Right cardiac atrium (tissue), 5 donors: ENCODE measurements at places on chromosomes 11 and 22.

- DNase-seq: no peak
Measured at GRCh38 chr11:71178076-71178475, 74.3 kb downstream of the SHANK2 start.

GRCh38 chr11:134343646-134344045, 11.9 kb downstream of the GLB1L2 start:
- no peak for DNase-seq

DNA sequence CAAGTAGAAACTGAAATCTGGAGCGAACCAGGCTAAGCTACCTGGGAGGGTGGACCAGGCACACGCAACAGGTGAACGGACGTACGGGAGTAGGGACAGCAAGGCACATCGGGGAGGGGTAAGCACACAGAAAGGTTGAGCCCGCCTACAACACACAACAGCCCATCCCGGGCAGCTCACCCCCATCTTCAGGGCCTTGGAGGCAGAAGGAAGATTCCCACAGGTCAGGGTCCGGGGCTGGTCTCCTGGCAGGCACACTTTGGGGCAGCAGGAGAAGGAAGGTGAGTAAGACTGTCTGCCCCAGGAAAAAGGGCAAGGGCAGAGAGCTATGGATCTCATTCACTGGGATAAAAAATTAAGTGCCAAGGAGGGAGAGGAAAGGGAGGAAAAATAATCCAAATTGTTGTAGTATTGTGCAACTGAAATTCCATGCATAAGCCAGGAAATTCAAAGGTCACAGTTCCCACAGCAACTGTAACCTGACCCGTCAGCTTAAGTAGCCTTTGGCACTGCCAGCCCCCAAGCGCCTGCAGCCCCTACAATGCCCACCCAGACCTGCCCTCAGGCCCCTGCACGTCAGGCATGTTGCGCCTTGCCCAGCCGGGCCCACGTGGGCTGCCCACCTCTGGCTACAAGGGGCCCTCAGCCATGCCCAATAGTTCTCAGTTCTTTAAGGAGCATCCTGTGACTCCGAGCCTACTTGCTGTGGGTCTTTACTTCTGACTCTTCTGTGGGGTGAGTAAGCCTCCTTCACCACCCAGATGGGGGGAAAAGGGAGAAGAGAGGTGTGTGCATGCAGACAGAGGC, 51.8 kb downstream of the MICAL3 start:
- peak; percentile 51 for DNase-seq

- no peak for DNase-seq
Measured at GRCh38 chr11:104402812-104403521, 239.0 kb upstream of the PDGFD start.

- DNase-seq: peak; percentile 80
Measured at GRCh38 chr11:6357222-6357621, 33.1 kb upstream of the SMPD1 start.

DNA sequence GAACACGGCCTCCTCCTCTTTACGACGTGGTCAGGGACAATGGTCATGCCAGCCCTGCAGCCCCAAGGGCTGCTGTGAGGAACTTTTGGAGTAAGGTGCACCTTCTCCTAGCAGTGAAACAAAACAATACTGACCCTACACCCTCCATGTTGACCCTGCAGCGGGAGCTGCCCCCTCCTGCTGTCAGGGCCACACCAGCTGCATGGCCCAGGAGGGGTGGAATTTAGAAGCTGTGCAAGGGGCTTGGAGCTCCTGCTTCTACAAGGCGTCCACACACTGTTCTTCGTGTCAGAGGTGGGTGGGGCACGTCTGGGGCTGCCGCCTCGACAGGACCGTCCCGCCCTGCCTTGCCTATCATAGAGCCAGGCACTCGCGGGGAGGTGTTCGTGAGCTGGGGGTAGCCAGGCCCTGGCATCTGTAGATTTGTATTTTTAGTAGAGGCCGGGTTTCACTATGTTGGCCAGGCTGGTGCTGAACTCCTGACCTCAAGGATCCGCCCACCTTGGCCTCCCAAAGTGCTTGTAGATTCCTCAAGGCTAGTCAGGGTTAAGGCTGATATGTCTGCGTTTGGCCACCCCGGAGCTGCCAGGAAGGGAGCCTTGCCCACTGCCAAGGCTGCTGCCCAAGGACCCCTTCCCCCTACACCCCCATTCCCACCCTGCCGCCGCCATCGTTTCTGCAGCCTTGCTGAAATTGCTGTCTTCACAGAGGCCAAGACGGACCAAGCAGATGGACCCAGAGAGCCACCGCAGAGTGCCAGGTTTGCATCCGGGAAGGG, 15.9 kb downstream of the INCENP start:
- no peak for DNase-seq

- DNase-seq: no peak
Measured at GRCh38 chr11:120649316-120649715, 137.8 kb downstream of the GRIK4 start.

DNA sequence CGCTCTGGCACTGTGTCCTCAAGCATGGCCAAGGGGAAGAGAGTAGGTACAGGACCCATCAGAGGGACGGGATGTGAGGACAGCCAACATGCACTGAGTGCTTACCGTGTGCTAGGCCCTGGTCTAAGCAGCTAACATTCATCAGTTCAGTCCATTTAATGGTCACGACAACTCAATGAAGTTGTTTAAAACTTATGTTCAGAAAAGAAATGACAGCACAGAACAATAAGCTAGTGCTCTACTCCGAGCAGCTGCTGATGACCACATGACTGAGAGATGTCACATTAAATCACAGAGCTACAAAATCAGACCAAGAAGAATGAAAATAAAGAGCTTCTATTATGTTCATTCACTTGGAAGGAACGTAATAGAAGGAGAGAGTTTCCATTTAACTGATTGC, 26.3 kb downstream of the PRDM10 start:
- no peak for DNase-seq

- no peak for DNase-seq
Measured at GRCh38 chr22:46934746-46935491, 172.5 kb downstream of the TBC1D22A start.

GRCh38 chr11:794766-795633, 3.1 kb downstream of the SLC25A22 start:
- no peak for DNase-seq

DNA sequence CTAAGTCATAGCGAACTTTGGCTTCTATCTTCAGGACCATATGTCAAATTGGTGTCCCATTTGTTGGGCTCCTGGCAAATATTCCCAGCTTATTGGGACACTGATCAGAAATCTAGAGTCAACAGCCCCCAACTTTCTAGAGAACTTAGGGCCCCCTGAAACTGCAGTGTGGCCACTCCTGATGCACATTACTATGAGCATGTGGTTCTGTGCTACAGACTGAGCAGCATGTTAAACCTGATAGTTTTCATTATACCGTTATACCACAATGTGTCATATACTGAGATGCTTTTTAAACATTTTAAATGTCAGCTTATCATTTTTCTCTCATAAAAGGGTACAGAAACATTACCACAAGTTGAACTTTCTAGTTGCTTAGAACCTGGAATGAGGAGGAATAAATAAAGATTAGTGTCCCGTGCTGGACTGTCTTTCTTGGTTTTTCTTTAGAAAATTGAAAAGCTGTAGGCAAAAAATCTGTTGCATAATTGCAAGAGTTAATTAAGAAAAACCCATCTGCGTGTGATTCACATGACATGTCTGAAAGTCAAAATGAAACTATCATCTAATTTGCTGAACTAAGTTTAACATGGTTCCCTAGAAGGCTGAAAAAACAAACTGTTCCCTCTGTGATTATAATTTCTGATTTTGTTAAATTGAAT, 16.4 kb upstream of the CTSC start:
- no peak for DNase-seq

- peak; percentile 82 for DNase-seq
Measured at GRCh38 chr22:48492366-48493320, 1335.0 kb downstream of the BRD1 start.

- DNase-seq: no peak
Measured at GRCh38 chr22:28148816-28149465, 229.9 kb upstream of the PITPNB start.

- peak; percentile 78 for DNase-seq
Measured at GRCh38 chr22:46547883-46548244, 10.4 kb upstream of the CELSR1 start.

DNA sequence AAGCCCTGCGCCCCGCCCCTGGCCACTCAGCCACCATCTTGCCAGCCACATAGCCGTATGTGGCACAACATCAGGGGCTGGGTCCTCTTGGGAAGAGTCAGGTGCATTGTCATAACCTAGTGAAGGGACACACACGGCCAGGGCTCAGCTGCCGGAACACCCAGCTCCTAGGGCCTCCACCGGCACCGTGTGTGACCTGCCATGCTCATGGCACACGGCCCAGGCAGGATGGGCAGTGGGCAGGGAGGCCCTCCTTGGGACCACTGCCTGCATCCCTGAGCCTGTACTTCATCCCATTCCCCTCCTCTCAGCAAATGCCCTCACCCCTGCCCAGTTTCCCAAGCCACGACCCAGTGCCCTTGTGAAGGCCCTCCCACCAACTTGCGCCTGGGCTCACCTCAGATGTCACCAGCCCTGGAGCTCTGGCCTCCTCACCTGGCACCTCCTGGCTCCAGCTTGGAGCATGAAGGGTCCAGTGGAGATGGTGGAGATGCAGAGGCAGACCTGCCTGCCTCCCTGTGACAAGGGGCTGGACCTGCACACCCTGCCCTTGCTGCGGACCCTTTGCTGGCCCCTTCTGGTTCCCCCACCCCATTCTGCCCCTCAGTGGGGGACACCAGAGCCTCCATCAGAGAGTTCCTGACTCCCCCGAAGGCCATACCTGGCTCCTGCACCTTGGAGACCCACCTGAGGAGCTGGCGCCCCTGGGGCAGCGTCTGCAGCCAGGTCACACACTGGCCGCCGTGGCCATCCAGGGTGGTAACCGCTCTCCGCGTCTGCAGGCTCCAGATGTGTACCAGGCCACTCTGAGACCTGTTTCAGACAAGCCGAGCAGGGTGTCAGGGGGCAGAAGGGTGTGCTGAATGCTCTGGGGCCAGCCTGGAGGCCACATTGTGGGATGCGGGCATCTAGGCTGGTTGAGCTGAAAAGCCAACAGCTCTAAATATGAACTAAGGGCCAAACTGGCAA, 34.5 kb downstream of the GNB1L start:
- DNase-seq: no peak

DNA sequence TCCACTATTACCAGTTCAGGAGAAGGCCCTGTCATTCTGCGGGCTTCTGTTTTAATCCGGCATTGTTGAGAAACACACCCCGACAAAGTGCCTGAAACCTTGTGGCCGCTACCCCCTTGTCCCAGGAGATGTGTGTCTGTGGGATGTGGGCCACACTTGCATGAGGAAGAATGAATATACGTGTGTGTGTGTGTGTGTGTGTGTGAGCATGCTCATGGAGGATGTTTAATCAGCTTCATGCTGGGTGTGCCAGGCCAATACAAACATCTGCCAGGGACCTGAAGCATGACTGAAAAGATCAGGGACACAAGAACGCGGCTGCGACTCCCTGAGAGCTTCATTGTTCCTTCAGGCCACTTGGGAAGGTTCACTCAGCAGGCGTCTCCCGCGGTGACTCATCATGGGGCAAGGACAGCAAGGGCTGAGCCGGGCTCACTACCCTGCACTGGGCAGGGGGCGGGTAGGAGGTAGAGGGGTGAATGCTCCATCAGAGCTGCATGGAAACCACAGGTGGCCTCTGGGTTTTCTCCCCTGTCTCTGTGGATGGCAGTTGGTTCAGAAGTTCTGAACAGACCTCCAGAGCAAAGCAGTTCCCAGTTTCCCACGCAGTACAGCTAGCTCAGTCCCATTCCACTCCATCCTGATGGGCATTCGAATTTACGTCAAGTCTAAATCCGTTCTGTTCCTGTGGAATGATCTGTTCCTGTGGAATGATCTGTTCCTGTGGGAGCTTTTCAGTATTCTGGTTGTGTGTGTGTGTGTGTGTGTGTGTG, 7.0 kb upstream of the MALAT1 start:
- DNase-seq: peak; percentile 89
